NCI-H69 (cell line): ENCODE measurements at places on chromosomes 6 and 20.

GRCh38 chr20:44702776-44703175, 12.4 kb upstream of the CCN5 start:
- peak; percentile 52 for DNase-seq

GRCh38 chr6:27604986-27605385, 132.1 kb upstream of the ZNF184 start:
- DNase-seq = peak; percentile 23

GRCh38 chr6:33201147-33201545, 479 bp downstream of the SLC39A7 start:
- DNase-seq = no peak

GRCh38 chr6:98514073-98514720, 320.2 kb upstream of the POU3F2 start:
- peak; percentile 14 for DNase-seq

DNA sequence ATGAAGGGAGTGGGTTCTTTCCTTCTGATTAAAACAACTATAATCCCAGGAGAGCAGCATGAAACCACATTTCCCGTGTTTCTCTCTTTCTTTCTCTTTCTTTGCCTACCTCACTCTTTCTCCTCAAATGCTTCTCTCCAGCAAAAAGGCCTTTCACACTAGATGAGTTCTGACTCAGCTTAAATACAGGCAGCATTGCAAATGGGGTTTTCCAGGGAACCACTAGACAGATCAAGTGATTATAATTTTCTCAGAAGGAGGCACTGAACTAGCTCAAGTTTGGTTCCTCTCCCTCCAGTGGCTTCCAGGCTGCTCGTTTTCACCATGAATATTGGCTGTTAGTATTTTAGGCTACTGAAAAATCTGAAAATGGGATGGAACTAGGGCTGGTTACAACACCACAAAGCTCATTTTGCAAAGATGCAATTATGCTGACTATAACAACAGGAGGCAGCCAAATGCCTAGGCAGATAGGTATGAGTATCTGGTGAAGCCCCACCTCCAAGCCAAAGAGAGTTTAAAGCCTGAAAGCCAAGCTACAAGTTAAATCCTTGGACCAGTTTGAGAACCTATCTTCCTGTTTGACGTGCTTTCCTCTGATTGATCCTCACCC, 260.0 kb downstream of the MMUT start:
- no peak for DNase-seq

GRCh38 chr6:47402081-47402480, 75.5 kb upstream of the CD2AP start:
- DNase-seq = peak; percentile 47

DNA sequence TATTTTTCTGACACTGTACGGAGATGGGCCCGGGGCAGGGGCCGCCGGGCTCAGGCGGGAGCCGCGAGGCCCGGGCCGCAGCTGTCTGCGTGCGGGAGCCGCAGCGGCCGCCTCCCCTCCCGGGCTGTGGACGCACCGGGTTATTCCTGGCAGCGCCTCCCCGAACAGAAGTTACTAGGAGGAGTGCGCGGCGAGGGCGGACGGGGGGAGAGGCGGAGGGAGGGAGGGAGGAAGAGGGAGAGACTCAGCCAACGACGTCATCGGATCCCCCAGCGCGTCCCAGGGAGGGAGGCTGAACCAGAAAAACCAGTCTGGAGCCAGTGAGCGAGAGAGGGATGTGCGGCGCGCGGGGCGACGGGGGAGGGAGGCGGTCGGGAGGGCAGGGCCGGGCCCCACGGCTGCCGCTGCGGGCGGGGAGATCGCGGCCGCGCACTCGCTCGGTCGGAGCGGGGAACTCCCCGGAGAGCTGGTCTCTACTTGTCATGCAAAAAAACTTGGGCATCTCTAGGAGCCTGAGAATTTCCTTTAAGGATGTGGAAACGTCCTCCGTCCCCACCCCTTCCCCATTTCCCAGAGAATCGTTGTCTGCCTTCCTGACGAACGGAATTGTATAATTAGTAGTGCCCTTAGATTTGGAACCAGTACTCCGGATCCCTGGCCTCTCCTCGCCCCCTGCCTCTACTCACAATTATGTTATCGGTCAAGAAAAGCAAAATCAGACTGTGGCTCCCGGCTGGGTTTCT, 1.4 kb upstream of the HIVEP2 start:
- peak; percentile 89 for DNase-seq

GRCh38 chr20:45060294-45060693, 40.6 kb downstream of the KCNS1 start:
- no peak for DNase-seq

DNA sequence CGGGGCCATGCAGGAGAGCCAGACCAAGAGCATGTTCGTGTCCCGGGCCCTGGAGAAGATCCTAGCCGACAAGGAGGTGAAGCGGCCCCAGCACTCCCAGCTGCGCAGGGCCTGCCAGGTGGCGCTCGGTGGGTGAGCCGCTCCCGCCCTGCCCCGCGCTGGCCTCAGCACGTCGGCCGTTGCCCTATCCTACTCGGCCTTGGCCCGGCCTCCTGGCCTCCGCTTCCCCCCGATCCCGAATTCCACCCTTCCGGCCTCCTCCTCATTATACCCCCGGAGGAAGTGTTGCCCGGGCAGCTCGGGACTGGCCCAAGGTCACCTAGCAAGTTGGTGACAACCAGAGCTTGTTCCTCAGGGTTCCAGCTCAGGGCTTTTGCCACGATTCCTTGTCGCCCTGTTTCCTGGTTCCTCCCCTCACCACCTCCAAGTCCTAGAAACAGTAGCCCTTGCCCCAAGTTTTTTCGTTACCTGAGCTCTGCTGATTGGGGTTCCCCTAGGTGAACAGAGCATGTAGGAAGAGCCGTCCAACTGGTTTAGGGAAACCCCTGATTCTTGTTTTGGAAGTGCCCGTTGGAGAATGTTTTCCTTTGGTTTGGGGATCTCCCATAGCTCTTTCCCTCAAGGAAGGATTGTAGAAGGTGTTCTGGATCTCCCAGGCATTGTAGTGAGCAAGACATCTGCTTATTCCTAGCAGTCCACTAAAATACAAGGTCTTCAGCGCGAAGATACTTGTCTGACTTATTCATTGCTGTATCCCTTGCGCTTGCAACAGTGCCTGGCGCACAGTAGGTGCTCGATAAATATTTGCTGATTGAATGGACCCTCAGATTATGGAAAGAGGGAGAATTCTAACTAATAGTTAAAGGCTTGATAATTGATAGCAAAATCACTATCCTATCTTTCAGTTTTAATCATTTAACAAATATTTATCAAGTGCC, 641 bp downstream of the ARFGEF2 start:
- DNase-seq = peak; percentile 67

GRCh38 chr6:18171871-18172270, 16.6 kb downstream of the KDM1B start:
- DNase-seq = no peak

GRCh38 chr20:44745598-44746366, at the start of gene KCNK15:
KCNK15 (plus strand) TSS chr20:44745865; CDS start chr20:44745911, 46 bp downstream.
- peak; percentile 60 for DNase-seq

DNA sequence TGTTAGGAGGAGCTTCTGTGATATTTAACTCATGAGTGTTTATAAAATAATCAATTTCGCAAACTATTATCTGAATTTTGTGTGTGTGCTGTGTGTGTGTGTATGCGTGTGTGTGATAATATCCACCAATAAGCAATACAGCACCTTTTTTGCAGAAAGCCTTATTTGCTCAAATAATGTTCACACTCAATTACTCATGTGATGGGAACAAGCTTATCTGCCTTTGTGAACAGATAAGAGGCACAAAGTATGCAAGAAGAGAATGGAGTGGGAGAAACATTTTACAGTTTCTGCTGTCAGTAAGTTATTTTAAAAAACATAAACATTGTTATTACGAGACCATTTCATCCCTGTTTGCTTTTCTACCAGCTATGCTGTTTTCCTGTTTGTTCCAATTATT, 36.7 kb upstream of the PTPRK start:
- no peak for DNase-seq

- no peak for DNase-seq
These were observed 11.6 kb downstream of the PLCG1 start for GRCh38 chr20:41148942-41149341.

- DNase-seq = no peak
These were observed 20.0 kb upstream of the TXLNB start for GRCh38 chr6:139311831-139312230.

GRCh38 chr20:11783102-11783850, 134.4 kb upstream of the BTBD3 start:
- no peak for DNase-seq

GRCh38 chr6:26521600-26522391, 16.4 kb upstream of the HMGN4 start:
- DNase-seq = peak; percentile 86

DNA sequence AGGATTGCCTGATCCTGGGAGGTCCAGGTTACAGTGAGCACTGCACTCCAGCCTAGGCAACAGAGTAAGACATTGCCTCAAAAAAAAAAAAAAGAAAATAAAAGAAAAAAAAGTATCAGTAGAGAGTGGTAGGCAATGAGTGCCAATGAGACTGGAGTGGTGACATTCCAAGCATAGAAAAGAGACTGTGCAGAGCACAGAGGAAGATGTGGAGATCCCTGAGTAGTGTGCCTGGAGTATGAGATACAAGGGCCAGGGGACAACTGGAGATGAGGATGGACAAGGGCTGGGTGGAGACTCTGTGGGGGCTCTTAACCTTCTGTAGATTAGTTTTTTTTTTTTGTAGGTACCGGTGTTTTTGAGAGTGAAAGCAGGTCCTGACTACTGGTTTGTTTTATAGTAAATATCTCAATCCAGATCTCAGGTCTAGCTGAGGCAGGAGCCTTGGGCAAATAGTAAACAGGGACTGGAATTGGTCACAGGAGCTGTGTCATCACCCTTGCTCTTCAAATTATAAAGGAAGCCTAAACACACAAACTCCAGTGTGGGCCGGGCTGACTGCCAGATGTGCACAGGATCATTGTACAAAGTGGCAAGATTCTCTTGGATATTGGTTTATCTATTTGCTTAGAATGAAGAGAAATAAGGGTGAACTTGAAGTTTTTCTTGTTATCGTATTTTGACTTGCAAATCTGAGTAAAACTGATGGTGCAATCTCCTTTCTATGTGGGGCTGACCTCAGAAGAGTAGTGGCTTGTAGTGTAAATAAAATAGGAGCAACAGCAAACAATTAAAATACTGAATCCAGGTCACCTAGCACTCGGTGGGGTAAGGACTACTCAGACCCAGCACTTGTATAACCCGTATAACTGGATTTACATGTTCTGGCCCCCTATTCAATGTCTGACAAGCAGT, 144.9 kb downstream of the SOX4 start:
- peak; percentile 78 for DNase-seq

DNA sequence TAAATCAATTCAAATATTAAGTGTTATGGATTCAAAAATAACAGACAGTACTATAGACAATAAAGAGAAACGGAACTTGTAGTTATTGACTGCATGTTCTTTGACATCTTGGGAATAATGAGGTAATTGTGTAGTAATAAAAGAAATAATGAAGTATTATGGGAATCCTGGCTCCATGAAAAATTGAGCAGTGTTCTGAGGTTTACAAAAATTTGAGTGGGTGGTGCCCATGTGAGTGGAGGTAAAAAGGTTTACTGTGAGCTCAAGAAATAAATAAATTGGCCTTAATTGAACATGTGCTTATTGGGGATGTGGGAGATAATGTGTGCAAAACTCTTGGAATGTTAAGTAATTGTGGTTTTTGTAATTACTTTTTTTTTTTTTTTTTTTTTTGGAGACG, 1013.7 kb upstream of the GJE1 start:
- DNase-seq = no peak

DNA sequence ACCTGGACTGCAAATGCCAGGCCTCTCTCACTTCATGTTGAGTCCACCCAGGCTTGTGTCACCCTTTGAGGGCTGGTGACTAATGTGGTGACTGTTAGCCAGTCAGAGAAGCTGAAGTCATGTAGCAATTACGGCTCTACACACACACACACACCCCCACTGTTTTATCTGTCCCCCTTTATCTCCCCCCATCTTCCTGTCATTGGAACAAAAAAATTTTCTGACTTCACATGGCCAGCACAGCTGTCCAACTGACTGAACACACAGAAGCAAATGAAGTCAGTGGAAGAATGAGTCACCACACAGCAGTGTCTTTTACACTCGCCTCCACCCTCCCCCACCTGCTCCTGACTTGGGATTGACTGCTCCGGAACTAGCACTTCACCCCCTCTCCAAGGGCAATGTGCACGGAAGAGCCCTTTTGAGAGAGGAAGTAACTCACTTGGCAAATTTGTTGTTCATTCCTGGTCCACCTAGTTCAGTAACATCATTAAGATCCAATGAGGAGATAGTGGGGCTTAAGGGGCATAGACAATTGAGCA, 198.0 kb downstream of the RNF144B start:
- peak; percentile 87 for DNase-seq

- no peak for DNase-seq
These were observed 45.9 kb downstream of the SASH1 start for GRCh38 chr6:148388521-148388920.

- DNase-seq = peak; percentile 69
These were observed 3.2 kb downstream of the ZMYND8 start for GRCh38 chr20:47353239-47353691.
